ENCODE measurements at places on chromosomes 13 and 19. TPM values are rescaled to one million over a fixed set of nuclear protein-coding genes. Genes with fewer than 3 reads are reported as not detected.
A peak's percentile ranks its signal among the peaks of the same experiment; 100 is the strongest.

DNA sequence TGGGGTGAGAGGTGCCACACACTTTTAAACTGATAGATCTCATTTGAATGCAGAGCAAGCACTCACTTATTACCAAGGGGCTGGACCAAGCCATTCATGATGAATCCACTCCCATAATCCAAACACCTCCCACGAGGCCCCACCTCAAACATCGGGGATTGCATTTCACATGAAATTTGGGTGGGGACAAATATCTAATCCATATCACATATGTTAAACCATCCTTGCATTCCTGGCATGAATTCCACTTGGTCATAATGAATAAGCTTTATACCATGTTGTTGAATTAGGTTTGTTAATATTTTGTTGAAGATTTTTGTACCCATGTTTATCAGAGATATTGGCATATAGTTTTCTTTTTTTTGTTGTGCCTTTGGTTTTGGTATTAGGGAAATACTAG, 1198.7 kb upstream of the ATXN8OS start:
- no peaks in the 10 kb centered on the region for H3K4me1 ChIP-seq
- H3K36me3 ChIP-seq: no peaks in the 10 kb centered on the region
- no peaks in the 10 kb centered on the region for H3K27me3 ChIP-seq
- DNase-seq: no peak
- no peak overlapping the region for H3K4me3 ChIP-seq

LILRB2 gene
- polyA plus RNA-seq: 16.5 TPM

- H3K36me3 ChIP-seq: no peaks in the 10 kb centered on the region
- DNase-seq: no peak
- no peak overlapping the region for H3K4me3 ChIP-seq
- H3K4me1 ChIP-seq: peaks cover 12% of the 10 kb centered on the region
These were observed 5.1 kb upstream of the DIRAS1 start for GRCh38 chr19:2726160-2726855.

DNA sequence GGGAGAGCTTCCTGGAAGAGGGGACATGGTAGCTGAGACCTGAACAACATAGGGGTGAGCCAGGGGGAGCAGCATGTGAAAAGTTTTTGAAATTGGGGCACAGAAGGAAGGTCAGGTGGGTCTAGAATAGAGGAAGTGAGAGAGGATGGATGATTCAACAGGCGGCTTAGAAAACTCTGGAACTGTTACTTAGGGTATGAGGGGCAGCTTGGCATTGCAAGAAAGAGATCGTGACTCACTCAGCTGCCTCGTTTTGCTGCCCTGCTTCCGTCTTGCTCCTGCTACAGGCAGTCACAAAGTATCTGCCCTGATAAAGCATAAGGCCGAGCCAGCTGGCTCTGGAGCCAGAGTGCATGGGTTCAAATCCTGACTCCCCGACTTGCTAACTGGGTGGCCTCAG, 1.3 kb upstream of the CEACAM20 start:
- no peak overlapping the region for H3K27ac ChIP-seq
- H3K27me3 ChIP-seq: no peaks in the 10 kb centered on the region
- H3K36me3 ChIP-seq: no peaks in the 10 kb centered on the region
- no peak overlapping the region for H3K4me3 ChIP-seq
- DNase-seq: no peak

DNA sequence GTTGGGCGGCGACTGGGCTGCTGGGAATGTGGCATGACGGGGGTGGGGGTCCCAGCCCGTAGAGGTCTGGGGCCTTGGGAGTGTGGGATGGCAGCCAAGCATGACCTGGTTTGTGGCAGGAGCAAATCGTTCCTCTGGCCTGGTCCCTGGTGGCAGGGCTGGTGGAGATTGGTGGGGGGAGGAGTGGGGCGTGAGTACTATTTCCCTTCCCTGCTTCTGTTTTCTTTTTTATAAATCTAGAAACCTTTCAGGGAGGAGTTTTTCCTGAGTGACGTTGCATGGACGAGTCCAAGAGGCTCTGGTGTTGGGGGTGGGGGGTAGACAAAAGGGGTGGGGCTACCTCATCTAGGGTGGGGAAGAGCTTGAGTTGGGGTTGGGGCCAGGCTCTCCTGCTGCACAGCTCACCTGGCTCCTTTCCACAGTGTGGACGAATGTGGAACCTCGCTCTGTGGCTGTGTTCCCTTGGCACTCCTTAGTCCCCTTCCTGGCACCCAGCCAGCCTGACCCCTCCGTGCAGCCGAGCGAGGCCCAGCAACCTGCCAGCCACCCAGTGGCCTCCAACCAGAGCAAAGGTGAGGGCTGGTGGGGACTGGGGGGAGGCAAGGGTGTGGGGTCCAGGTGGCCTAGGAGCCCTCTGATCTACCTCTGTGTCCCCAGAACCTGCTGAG, 15.4 kb upstream of the PRR19 start:
- peak overlapping the region; percentile 14 for H3K4me3 ChIP-seq
- peaks cover 44% of the 10 kb centered on the region for H3K4me1 ChIP-seq
- H3K27me3 ChIP-seq: no peaks in the 10 kb centered on the region
- peak overlapping the region; percentile 85 for H3K27ac ChIP-seq
- no peaks in the 10 kb centered on the region for H3K36me3 ChIP-seq
- DNase-seq: peak; percentile 75

DOCK6 gene
- polyA plus RNA-seq: 77.1 TPM

LRRC4B gene
- 4.9 TPM for polyA plus RNA-seq
